ENCODE measurements at places on chromosomes 11 and 22.

- DNase-seq: no peak
Observed at GRCh38 chr22:32333141-32333768, 24.4 kb upstream of the RFPL3 start.

DNA sequence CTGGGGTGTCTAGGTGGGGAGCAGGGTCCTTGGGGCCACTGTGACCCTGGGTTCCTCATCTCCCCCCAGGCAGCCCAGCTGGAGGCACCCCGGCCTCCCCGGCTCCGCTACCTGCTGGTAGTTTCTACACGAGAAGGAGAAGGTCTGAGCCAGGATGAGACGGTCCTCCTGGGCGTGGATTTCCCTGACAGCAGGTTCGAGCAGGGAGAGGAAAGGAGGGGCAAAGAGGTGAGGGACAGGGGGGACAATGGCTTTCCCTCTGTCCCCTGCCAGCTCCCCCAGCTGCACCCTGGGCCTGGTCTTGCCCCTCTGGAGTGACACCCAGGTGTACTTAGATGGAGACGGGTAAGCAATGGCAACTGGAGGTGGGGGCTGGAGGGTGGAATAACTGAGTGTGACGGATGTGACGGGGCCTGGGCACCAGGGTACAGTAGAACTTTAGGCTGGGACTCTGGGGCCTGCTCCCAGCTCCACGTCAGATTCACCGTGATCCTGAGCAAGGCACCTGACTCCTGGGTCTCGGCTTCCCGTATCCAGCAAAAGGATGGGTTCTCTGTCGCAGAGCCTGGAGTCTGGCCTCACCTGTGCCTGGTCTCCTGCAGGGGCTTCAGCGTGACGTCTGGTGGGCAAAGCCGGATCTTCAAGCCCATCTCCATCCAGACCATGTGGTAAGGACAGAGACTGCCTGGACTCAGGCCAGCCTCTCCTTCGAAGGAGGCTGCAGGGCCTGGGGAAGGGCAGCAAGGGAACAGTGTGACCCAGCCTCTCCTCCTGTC lies 3.6 kb downstream of the SSH3 start:
- DNase-seq: no peak

GRCh38 chr11:18731949-18732821 lies 6.2 kb upstream of the IGSF22 start:
- DNase-seq: peak; percentile 59

- DNase-seq: no peak
Observed at GRCh38 chr11:1003159-1003558, 33.4 kb downstream of the MUC6 start.

DNA sequence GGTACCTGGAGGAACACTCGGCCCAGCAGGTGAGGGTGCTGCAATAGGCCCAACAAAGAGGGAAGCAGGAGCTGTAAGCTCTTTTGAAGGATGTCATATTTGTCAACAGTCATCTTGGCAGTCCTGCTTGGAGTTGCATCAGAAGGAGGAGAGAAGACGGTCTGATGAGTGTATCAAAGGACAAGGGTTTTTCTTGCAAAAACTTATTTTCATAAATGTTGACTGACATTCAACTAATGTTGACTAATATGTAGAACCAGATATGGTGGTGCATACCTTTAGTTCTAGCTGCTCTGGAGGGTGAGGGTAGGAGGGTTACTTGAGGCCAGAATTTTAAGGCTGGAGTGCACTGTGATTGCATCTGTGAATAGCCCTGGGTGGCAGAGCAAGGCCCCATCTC lies 72.3 kb downstream of the CABIN1 start:
- no peak for DNase-seq

- DNase-seq: no peak
Observed at GRCh38 chr11:117189191-117189940, 9.8 kb upstream of the TAGLN start.

GRCh38 chr11:115500547-115501501 lies 3.4 kb downstream of the CADM1 start:
- DNase-seq: no peak

GRCh38 chr11:30919389-30920152 lies 333.4 kb upstream of the MPPED2 start:
- no peak for DNase-seq

DNA sequence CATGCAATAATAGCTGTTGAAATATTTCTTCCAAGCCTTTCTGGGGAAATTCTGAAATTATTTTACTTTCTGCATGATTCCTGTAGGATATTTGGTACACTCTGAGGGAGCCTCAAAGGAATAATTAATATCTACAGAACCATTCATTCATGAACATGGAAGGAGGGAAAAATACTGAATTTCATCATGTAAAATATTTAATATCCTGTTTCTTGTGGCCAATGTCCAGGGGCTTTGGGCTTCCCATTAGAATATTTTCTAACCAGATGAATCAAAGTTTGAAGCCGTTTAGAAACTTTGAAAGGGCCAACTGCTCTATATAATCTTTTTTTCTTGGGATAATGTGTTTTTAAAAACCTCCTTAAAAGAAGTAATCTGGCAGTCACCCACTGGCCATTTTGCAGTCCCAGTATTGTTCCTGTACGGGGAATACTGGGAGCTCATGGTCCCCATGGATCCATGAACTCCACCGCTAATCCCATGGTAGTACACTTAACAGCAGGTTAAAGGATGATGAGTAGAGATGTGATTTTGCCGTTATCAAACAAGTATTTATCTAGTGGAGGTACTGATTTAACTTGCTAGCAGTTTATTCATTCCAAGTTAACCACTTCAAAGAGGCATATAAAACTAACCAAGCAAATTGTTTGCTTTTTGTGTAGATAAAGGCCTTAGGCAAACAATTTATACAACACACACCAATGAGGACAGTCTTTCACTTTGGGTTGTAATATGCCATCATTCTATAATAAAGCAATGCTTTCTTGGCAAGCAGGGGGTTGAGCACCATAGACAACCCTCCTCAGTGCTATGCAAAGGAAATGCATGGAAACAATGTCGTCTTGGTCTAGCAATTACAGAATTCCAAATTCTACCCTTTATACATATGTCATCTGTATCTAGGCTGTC lies 34.5 kb upstream of the BLID start:
- DNase-seq: no peak

DNA sequence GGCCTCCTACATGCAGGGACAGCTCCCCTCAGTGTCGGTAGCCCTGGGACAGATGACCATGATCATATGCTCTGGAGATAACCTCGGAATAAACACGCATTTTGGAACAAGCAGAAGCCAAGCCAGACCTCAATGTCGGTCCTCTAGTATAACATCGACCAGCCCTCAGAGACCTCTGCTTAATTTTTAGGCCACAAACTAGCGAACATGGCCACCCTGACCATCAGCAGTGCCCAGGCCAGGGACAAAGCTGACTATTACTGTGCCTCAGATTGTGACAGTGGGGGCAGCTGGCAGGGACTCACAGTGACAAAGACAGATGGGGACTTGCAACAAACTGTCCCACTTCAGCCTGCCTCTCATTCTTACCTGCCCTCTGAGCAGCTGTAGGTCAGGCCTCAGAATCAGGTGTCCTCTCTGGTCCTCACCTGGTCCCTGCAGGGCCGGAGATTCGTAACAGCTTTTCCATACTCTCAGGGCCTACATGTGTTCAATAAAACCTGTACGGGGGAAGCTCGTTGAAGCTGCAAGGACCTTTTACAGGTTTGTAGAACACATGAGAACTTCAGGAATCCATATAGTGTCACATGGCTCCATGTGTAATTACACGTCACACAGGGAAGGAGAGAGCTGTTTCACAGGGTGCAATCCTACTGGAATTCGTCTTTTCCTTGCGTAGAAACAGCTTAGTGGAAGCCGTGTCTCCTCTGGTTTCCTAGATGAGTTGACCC lies 72.8 kb upstream of the IGLL5 start:
- DNase-seq: no peak

DNA sequence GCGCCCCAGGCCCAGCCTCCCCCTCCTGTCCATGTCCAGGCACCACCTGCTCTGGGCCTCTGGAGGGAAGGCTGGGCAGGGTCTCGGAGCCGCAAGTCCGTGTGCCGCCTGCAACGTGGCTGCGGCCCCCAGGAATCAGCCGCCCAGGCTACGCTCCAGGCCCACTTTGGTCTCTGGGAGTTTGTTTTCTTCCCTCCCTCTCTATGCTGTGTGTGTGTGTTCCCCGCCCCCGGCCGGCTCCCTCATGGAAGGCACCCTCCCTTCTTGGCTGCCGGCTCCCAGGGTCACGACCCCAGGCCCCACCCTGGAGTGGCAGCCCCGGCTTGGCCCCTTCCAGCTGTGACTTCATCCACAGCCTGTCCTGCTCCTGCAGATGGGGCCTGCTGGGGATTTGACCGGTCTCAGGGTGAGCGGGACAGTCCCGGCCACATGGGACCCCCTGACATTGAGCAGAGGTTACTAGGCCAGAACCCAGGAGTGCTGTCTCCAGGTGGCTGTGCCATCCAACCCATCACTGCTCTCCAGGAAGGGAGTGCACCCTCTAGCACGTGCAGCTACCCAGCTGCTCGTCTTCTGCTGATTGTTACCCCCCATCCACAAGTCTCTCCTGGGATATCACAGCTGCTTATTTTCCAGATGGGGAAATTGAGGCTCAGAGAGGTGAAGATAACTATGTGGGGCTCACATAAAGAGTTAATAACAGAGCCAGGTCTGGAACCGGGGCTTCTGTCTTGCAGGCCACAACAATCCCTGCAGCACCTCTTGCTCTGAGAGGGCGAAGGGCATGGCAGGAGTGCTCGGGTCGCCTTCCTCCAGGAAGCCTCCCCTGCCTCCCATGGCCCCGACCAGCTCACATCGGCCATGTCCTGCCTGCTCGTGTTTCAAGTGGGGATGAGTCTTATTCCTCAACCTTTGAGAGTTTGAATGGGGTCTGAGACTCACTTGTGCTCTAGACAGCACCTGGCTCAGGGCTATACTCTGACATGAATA lies 2.8 kb upstream of the LIF start:
- DNase-seq: no peak

DNA sequence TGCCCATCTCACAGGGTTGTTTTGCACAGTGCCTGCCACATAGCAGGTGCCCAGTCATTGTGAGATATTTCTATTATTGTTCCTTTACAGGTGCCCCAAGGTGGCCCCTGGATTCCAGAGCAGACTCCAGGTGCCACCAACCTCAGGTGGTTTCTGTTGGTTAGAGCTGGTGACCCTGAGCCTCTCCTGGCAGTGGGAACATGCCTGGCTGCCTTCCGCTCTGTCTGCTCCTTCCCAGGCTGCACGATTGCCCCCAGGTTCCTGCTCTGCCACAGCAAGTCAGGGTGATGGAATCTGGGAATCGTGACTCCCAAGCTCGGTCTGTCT lies 12.6 kb upstream of the OMP start:
- DNase-seq: no peak

- DNase-seq: no peak
Observed at GRCh38 chr11:57483562-57483918, 23.2 kb downstream of the RTN4RL2 start.

DNA sequence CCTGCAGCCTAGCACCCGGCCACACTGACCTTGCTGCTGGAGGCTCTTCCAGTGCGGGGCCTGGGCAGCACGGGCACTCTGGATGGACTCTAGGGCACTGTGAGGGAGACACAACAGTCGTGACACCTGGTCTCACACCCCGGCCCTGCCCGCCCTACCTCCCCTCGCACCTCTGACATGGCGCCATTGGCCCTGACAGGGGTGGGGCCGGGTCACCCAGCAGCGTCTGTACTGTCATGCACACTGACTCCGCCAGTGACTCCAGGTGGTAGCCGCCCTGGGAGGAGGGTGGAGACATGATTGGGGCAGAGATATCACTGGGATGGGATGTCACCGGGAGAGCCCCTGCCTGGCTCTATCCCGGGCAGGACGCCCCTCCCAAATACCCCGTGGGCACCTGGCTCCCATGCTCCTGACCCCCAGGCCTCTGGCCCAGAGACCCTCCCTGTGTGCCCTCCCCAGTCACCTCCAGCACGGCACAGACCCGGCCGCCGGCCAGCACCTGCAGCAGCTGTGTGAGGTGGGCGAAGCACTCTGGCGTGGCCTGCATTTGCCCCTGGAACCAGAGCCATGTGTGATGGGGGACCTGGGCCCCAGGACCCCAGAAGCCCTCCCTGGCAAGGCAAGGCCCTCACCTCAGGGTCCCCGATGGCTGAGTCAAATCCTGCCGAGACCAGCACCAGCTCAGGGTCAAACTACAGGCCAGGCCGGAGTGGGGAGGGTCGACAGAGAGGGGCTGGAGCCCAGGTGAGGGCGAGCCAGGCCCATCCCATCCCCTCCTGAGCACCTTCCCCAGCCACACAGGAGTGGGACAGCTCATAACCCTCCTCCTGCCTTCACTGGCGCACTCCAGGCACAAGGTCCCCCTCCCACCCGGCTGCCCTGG lies 2.6 kb downstream of the HDAC10 start:
- DNase-seq: no peak

GRCh38 chr11:18309691-18310090 lies 12.2 kb downstream of the HPS5 start:
- DNase-seq: no peak

GRCh38 chr11:44140372-44140771 lies 44.9 kb downstream of the EXT2 start:
- no peak for DNase-seq

All from fibroblast of pulmonary artery (primary cell).